ENCODE measurements at places on chromosomes 4 and X.
A peak's percentile ranks its signal among the peaks of the same experiment; 100 is the strongest.

GRCh38 chr4:105797225-105797624, 88.6 kb downstream of the GSTCD start:
- no peak for DNase-seq

DNA sequence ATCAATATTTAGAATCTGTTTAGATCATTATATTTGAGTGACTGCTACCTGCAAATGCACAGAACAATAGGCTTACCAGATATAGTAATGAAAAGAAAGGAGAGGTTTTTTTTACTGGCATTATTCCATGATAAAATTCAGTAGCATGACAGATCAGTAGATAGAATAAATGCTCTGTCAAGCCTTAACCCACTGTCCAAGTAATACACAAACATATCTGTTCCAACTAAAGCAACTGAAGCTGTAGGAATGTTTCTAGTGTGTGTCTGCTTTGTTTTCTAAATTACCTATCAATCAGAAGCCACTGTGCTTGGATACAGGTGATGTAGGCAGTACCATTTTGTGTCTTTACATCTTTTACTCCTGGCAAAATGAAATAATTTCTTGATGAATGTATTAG, 604.6 kb downstream of the PCDH7 start:
- DNase-seq, result no peak

GRCh38 chrX:70313503-70313902, 23.6 kb downstream of the KIF4A start:
- peak; percentile 37 for DNase-seq

- DNase-seq, result no peak
Observed at GRCh38 chr4:28334249-28334648, 1473.6 kb downstream of the STIM2 start.

DNA sequence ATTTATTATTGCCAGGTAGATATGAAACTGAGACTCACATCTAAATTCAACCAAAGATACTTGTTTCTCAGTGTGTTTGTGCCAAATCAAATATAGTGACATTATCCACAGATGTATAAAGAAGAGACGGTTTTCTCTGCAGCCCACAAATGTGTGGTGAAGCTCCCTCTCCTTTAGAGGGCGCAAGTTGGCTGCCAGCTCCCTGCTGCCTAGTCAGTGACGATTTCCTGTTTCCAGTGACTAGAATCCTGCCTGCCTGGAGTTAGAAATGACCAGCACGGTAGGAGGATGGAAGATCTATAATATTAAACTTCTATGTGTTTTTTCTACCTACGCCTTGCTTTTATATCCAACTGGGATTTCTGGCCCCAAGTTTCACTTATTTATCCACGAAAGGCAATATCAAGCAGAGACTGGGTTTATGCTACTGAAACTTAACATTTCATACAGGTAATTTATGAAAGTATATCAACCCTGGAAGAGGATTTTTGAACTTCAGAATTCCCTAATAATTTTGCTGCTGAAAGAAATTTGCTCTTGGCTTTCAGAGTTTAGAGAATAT, 1793.7 kb upstream of the TENM3 start:
- DNase-seq, result peak; percentile 77

DNA sequence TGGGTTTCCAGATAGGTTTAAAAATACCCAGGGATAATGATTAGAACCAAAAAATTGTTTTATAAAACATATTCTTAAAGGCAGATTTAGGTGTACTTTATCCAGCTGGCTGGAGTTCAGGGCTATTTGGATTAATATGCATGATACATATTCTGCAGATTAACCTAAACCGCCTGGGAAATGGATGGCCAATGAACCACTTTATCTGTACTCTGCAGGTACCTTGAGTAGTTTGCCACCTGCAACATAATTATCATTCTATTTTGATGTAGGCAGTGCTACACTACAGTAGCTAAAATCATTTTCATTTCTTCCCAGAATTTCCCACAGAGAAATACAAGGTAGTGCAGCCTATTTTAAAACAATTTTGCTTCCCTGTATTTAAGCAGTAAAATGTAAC, 683.2 kb upstream of the GNPDA2 start:
- DNase-seq, result no peak

DNA sequence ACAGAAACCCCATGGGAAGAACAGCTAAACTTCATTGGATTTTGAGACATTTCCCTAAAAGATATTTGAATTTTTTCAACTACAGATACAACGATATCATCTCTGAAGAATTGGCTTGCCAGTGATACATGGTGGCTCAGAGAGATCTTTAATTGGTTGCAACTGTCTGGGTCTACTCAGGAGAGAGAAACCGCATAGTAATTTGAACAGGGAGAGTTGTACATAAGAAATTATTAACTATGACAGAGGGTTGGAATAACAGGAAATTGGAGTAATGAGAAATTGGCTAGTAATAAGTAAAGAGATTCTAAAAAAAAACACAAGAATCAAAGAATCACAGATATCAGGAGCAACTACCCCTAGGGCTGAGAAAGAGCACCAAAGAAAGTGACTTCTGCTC, 118.4 kb downstream of the KLHL13 start:
- DNase-seq, result no peak

DNA sequence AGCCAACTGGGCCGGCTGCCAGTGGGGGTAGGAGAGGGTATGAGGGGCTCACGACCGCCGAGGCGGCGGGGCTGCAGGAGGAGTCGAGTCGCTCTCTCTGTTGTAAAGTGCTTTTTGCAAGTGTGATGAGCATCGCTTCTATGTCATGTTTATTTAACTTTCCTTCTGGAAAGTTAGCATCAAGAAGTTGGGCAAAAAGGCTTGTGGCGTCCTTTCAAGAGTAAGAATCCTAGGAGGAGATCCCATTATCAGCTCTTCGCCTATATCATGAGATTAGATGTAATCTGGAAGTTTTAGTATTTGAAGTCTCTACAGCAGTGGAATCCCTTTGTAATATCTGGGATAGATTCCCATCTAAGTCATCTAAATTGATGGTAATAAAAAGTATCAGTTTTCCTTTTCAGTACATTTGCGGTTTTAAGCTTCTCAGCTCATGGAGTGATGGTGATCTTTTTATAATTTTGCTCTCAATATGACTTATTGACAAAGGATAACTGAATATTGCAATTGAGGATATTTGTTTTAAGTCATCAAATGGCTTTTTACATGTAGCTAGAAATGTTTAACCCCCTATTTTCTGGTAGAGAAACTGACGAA, 1.7 kb downstream of the GALNT7 start:
- no peak for DNase-seq

- DNase-seq, result no peak
Observed at GRCh38 chr4:70749313-70749712, 27.5 kb downstream of the RUFY3 start.

DNA sequence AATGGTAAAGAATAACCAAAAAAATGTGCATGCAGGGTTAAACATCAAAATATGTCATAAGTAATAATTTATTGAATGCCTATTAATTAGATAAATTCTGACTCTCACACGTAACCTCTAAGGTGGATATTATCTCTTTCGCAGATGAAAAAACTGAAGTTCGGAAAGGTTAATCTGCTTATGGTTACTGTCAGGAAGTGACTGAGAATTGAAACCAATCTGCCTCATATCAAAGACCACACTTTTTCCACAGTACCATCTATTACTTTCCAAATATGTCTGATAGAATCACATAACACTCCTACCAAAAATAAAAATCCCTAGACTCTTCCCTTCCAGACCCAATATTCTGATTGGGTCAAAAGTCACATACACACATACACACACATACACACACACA, 6.2 kb downstream of the CHIC2 start:
- DNase-seq, result no peak

DNA sequence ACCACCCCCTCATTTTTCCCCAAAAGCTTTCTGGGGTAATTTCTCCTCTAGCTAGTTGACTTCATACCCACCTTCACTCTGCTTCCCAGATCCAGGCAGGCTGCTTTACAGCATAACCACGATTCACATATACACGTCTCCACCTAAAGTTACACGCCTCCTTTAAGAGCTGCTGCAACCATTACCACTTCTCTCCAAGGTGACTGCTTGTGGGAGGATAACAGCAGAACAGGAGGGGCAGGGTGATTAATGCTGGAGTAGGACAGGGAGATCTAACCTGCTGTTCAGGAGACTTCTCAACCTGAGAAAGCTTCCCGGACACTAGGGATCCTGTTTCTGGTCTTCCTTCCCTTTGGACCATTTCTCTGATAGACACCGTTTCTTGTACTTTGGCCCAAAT, 77.4 kb downstream of the MGST2 start:
- DNase-seq, result no peak

DNA sequence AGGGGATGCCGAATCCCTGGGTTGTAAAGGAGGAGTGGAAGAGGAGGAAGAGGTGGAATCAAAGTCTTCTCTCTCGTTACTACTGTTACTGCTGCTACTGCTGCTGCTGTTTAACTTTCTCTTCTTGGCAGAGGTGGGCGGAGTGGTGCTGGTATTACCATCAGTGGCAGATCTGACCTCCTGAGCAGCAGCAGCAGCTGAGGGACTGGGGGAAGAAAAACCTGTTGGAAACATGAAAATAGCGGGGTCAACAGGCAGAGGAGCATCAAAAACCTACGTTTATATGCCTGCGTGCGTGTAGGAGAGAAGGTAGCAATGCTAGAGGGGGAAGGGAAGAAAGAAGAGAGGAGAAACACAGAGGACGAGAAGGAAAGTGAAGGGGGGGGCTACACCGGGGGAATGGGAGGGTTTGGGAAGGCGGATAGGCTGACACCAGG, 339 bp downstream of the CUL4B start:
- DNase-seq, result peak; percentile 19

DNA sequence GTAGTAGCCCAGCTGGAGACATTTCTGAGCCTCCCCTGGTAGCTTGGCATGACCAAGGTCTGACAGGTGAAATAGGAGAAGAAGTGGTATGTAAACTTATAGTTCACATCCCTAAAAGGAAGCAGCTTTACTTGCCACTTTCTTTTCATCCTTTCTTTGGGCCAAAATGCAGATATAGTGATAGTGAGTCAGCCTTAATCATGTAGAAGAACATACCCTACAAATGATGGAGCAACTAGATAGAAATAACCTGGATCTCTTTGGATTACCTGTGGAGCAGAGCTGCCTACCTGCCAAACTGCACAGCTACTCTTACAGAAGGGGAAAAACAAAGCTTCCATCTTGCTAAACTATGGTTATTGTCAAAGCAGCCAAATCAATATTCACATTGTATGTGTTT, 106.7 kb upstream of the LCORL start:
- DNase-seq, result no peak

DNA sequence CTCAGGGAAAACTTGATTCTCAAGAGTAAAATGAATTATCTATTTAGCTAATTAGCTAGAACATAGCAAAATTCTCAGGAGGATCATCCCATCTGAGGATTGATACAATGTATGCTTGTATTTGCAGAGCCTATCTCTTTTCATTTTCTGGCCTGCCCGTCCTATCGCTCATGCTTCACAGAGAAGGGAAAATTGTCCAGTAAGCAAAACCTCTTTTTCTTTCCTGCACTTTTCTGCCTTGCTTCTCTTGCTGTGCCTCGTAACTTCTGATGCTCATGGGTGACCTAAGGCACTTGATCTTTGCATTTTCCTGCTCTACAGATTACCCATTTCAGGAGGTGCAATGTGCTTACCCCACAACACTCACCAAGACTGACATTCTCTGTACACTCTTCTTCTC, 88.1 kb downstream of the GBA3 start:
- DNase-seq, result no peak

GRCh38 chr4:52192721-52193135, 141.6 kb downstream of the SPATA18 start:
- DNase-seq, result no peak

DNA sequence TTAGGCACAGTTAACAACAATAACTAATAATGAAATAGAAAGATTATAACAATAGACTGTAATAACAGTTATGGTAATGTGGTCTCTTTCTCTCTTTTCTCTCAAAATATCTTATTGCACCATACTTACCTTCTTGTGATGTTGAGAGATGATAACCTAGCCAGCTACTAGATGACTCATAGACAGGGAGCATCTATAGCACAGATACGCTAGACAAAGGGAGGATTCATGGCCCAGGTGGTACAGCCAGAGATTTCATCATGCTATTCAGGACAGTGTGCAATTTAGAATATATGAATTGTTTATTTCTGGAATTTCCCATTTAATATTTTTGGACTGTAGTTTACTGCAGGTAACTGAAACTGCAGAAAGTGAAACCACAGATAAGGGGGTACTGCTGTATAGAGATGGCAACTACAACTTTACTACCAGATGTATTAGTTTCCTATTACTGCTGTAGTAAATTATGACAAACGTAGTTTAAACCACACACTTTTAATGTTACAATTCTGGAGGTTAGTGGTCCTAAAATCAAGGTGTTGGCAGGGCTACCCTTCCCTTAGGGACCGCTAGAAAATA, 41.8 kb upstream of the MAGED1 start:
- DNase-seq, result no peak

DNA sequence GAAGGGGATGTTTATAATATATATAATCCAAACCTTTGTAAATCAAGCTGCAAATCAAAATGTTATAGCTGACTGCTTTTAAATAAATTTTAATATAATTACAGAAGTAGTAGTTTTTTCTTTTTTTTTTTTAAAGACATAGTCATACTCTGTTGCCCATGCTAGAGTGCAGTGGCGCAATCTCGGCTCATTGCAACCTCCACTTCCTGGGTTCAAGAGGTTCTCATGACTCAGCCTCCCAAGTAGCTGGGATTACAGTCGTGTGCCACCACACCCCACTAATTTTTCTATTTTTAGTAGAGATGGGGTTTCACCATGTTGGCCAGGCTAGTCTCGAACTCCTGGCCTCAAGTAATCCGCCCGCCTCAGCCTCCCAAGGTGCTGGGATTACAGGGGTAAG, 178.7 kb downstream of the FBXW7 start:
- peak; percentile 14 for DNase-seq

DNA sequence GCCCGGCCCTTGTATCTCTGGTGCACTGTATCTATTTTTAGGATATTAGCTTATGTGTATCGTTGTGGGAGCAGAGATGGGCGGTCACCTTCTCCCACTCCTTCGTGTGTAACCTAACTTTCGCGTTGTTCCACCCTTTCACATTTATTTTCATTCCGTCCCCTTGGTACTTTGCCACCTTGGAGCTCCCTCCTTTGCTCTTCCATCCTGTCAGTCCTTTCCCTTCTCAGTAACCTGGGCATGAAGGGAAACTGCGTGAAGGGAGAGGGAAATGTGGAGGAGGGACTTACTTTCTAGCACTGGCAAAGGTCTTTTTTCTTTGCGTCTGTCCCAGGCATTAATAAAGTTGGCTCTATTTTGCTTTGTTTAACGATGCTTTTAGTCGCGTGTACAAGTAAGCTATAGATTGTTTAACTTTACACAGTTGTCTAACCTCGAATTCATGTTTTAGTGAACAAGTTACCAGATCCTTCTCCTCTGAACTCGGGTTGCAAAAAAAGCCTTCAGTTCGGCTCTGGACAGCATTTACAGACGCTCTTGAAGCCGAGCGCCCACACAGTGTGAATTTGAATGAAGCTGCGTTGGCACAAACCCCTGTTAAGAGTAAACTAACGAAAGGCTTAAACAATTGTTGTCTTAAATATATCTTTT, 3.9 kb downstream of the PCDH10 start:
- peak; percentile 13 for DNase-seq

- DNase-seq, result peak; percentile 59
Observed at GRCh38 chr4:158253350-158253980, 43.2 kb downstream of the TMEM144 start.

- no peak for DNase-seq
Observed at GRCh38 chr4:37865450-37865849, 25.4 kb upstream of the TBC1D1 start.

GRCh38 chrX:7514871-7515599, 327.9 kb upstream of the VCX start:
- DNase-seq, result no peak
